ENCODE measurements at places on chromosomes 6 and 20. TPM values are rescaled to one million over a fixed set of nuclear protein-coding genes. Genes with fewer than 3 reads are reported as not detected.

- no peak for DNase-seq
Observed at GRCh38 chr6:2745246-2745645, 5.5 kb downstream of the MYLK4 start.

GRCh38 chr6:7787137-7787608 is 61.3 kb downstream of the BMP6 start:
- DNase-seq = no peak

PGBD1 gene
- total RNA-seq = 3.6 TPM

GRCh38 chr6:56850626-56851025 is 104.3 kb upstream of the BEND6 start:
- DNase-seq = no peak

NOTCH4 gene
- 0.81 TPM for total RNA-seq

DNA sequence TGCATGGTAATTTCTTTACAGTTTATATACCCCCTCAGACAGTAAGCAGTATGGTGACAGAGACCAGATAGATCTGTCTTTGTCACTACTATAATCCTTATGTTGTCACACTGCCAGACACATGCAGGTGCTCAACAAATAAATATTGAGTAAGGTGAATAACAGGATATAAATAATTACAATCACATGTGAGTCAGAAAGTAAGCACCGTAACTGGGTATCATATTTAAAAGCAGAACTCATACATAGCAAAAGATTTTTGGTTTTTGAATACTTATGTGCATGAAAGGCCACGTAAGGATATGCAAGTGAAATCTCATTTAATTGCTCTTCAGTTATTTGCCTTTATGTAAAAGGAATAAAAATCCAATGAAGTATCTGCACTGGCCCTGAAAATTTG is 17.4 kb downstream of the CNBD2 start:
- no peak for DNase-seq

DNA sequence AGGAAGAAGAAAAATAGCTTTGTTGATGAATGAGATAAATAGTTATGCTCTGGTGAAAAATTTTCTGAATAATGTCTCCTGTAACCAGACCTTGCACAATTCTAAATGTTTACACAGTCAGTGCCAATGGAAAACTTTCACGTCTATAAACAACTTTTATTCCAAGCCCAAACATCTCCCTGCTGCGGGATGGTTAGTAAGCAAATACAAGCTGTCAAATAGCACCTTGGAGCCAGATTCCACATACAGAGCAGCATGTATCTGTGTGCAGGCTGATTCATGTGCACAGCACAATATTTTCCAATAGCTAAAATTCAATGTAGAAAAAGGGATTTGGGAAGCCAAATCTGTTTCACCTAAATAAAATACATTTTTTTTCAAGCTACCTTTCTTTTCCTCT is 813.3 kb downstream of the HACE1 start:
- no peak for DNase-seq

DNA sequence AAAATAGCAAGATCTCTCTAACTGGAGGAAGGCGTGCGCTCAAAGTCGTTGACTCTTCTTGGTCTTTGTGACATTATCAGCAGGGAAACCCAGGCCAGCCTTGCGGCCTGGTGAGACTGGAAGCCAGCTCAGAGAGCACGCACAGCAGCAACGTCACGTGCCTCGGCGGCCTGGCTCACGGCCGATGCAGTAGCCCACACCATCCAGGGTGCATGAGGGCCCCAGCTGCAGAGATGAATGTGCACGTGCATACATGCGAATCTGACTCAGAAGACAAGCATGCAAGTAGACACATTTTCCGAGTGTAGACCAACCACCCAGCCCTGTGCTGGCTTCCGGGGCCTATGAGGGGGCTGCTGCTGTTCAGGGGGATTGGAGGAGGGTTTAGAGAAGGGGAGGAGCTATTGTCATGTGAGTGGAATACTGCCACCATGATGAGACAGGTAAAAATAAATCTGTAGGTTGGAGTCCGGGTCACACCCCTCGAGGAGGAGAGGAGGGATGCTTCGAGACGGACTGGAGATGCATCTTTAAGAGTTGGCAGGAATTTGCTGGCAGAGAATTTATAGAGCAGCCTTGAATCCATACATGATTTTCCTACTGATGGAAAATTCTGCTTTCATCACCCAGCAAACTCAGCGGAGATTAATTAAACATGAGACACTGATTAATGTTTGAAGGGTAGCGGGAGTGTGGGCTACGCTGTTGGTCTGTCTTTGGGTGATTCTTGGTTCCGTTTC is 388.2 kb downstream of the CDH4 start:
- DNase-seq = no peak

GRCh38 chr6:42482174-42482573 is 30.4 kb upstream of the TRERF1 start:
- DNase-seq = no peak

SYCP2 gene
- 0.59 TPM for total RNA-seq

NRSN1 gene
- not detected for total RNA-seq

- DNase-seq = peak; percentile 15
Observed at GRCh38 chr6:1313767-1314503, 2.0 kb downstream of the FOXQ1 start.

DNA sequence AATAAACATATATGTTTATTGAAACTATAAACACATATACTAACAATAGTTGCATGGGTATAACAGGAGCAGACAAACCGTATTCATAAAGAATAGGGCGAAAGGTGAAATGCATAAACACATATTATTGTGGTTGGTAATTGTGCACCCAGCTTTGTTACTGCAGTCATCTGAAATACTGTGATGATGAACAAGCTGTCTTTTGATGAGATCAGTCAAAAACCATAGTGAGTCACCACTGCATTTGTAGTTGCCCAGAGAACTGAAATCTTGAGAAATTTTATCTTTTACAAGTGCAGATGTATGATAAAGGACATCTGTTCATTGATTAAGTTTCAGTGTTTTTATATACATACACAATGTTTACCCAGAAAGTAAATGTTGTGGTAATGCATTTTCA is 133.7 kb downstream of the MYO6 start:
- DNase-seq = no peak

- DNase-seq = no peak
Observed at GRCh38 chr6:34689742-34690141, 6.8 kb downstream of the ILRUN start.

- DNase-seq = no peak
Observed at GRCh38 chr6:54718541-54719023, 128.0 kb upstream of the FAM83B start.

HLA-DRB5 gene
- total RNA-seq = not detected

GJA1 gene
- 1.1 TPM for total RNA-seq

- no peak for DNase-seq
Observed at GRCh38 chr6:108798670-108799353, 49.4 kb upstream of the ARMC2 start.

Data from HCT116 (cell line).